ENCODE measurements at places on chromosomes 1 and 21.
A peak's percentile ranks its signal among the peaks of the same experiment; 100 is the strongest.

DNA sequence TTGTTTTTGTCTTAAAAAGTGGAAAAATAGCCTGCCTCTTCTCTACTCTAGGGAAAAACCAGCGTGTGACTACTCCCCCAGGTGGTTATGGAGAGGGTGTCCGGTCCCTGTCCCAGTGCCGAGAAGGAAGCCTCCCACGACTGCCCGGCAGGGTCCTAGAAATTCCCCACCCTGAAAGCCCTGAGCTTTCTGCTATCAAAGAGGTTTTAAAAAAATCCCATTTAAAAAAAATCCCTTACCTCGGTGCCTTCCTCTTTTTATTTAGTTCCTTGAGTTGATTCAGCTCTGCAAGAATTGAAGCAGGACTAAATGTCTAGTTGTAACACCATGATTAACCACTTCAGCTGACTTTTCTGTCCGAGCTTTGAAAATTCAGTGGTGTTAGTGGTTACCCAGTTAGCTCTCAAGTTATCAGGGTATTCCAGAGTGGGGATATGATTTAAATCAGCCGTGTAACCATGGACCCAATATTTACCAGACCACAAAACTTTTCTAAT lies 35.0 kb upstream of the TDRD10 start:
- no peak for DNase-seq

DNA sequence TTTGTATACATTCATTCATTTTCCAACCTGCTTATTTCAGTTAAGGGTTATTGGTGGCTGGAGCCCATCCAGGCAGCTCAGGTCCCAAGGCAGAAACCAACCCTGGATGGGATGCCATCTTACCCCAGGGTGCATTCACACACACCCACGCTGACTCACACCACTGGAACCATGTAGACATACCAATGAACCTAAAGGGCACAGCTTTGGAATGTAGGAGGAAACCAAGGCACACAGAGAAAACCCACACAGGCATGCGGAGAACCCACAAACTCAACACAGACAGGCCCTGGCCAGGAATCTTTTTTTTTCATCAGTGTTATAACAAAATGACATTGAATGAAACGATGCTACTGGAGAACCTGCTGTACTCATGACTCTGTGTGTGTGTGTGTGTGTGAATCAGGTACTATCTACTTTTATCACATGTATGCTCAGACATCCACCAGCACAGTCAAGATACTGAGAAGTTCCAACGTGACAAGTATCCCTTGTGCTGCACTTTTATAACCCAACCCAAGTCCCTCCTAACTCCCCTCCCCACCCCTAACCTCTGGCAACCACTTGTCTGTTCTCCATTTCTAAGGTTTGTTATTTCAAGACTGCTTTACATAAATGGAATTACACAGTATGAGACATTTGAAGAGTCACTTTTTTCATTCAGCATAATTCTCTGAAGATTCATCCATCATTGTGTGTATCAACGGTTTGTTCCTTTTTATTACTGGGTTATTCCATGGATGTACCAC lies 286.8 kb upstream of the PLD5 start:
- no peak for DNase-seq

GRCh38 chr1:244066954-244067716 lies 16.1 kb downstream of the ZBTB18 start:
- no peak for DNase-seq

DNA sequence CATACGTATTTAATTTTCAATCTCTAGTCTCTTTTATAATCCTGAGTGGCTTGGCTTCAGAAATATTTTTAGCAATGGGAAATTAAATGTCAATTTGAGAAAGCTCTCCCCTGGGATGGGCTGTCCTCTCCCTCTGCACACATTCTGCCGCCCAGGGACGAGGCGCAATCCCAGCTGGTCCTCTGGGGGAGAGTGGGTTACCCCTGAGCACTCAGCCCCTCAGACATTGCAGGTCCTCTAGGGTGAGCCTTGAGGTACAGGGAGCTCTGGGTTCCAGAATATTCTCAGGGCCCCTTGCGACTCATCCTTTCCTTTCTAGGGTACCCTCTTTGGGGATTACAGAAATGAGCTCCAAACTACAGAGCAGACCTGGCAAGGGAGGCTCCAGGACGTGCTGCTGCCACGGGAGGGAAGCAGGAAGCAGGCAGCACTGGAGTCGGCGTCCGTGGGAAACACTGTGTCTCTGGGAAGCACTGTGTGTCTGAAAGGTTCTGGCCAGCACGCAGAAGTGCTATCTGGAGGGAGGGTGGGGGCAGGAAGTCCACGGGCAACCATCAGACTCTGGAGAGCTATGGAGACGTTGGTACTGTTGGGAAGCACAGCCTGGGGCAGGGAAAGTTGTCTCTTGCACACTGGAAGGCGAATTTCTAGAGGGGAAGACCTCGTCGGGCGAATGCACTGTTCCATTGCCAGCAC lies 343.3 kb upstream of the VAMP3 start:
- DNase-seq, result no peak

DNA sequence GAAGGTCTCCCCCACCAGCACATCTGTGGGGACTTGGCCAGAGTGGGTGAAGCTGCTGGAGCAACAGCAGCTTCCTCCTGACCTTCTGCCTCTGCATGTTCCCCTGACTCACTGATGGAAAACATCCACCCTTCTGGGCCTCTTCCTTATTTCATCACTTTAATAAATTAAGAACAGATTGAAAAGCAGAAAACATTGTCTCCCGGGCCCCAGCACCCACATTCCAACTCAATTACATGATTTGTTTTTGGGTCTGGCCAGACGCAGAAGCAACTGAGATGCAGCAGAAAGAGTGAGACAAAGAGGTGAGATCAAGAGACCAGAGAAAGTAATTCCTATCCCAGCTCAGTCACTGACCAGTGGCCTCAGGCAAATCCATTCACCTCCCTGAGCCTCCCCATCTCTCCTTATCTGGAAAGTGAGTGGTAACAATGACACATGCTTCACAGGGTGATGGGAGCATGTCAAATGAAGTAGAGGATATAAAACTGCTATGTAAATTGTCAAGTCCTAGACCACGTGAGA lies 157.1 kb downstream of the ELAVL4 start:
- DNase-seq, result no peak

DNA sequence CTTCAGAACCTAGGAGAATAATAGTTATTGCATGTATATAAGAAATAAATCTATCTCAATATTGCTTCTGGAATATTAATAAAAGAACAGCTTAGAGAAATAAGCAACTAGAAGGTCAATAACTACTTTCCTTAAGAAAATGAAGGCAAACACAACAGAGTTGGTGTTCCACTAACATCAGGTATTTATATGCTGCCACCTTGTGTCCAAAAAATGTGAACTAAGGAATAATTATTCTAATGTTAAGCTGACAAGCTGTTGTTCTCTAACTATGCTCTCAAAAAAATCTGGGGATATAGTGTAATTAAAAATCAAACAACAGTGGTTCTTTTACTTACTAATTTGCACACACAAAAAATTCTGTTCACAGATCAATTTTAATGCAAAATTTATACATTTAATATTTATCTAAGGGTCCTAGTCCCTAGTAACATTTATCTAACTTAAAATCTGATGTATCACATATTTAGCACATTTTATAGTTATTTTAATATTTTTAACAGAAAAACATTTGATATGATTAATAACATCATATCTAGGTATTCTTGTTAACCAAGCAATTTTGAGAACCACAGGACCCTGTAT lies 39.6 kb downstream of the UCHL5 start:
- DNase-seq, result no peak

DNA sequence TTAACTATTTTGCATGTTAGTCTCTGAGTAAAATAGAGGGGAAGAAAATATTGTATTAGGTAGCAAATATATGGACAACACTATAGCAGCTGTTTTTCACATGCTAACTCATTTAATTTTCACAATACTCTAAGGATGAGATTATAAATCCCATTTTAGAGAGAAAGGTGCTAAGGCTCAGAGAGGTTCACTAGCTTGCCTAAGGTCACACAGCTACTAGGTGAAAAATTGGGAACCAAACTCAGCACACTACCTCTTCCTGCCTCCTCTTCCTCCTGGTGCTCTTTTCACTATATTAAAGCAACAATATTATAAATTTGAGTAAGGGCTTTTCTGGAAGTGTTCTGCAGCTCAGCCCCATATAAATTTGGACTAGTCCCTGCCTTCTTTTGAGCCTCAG lies 2.3 kb downstream of the RXRG start:
- DNase-seq, result no peak

GRCh38 chr1:212267460-212267859 lies 17.8 kb upstream of the PPP2R5A start:
- DNase-seq, result no peak

- no peak for DNase-seq
Observed at GRCh38 chr1:196896355-196896754, 8.5 kb downstream of the CFHR4 start.

GRCh38 chr21:33332143-33332542 lies 7.4 kb downstream of the IFNAR1 start:
- no peak for DNase-seq

GRCh38 chr1:3453891-3454810 lies at the start of gene ARHGEF16:
ARHGEF16 (plus strand) TSS chr1:3454665; CDS start chr1:3463085, 8,420 bp downstream.
- no peak for DNase-seq

GRCh38 chr1:236836157-236836556 lies 41.1 kb downstream of the MTR start:
- no peak for DNase-seq

DNA sequence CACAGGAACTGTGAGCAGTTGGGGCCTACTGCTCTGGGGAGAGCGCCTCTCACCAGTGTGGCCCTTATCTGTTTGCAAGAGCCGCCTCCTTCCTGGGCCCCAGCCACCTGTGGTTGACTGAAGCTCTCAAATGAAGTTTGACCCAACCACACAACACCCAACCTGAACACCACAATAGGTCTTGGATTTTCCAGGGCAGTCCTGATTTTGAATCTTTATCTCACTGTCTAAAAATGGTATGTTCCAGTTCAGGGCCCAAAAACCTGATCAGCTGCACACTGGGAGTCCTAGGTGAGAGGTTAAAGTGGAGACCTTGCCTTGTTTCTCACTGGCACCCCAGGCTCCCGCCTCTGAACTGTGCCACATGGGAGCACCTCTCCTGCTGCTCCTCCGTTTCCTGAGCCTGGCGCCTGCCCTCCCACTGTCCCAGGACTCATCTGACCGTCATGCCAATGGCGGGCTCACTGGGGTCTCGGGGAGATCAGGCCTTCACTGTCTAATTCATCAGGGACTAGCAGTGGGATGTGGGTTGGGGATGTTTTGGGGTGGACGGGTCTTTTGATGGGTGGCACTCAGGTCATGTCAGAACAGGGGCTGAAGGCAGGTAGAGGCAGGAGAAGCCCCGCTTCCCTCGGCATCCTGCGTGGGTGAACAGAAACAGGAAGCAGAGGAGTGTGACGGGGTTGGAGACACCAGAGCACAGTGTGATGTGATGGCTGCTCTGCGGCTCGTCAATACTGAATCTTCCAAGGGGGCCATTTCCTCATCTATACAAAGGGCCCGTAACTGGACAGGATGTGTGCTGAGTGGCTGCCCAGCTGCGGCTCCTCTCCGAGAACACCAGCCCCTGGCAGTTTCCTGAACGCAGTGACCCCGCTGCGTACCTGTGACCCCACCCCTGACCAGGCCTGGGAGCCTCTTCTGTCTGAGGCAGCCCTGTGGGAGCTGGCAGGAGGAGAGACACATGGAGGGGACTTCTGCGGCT lies 59.6 kb upstream of the ITPKB start:
- peak; percentile 23 for DNase-seq

GRCh38 chr1:162922201-162922600 lies 61.2 kb upstream of the CCDC190 start:
- DNase-seq, result no peak

GRCh38 chr1:230572121-230573105 lies 69.9 kb upstream of the COG2 start:
- DNase-seq, result no peak

- DNase-seq, result peak; percentile 59
Observed at GRCh38 chr1:211133836-211134669, at the start of gene KCNH1. KCNH1 (minus strand) TSS chr1:211134148; CDS start chr1:211133945, 203 bp downstream.

- DNase-seq, result no peak
Observed at GRCh38 chr1:93207211-93207610, 26.7 kb downstream of the CCDC18 start.

GRCh38 chr1:228307218-228308023 lies 99.2 kb downstream of the TRIM11 start:
- DNase-seq, result no peak

DNA sequence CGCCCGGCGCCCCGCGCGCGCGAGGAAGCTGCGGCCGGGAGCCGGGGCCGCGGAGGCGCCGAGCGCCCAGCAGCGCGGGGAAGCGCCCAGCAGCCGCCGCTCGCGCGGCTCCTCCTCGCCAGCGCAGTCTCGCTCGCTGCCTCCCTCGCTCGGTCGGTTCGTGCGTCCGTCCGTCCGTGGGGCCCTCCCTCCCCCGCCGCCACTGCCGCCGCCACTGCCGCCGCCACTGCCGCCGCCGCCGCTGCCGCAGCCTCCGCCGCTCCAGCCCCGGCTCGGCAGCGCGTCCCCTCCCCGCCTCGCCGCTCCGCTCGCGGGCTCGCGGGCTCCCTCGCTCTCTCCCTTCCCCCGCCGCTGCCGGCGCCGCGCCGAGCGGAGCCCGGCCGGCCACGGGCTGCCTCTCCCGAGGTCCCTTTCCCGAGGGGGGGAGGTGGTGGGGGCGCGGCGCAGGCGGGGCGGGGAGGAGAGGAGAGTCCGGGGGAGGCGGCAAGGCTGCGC lies at the start of gene KCND3:
KCND3 (minus strand) TSS at position 138 of the 495 bp plus-strand sequence.
- no peak for DNase-seq

GRCh38 chr1:162565460-162565859 lies 3.9 kb downstream of the UAP1 start:
- DNase-seq, result no peak

DNA sequence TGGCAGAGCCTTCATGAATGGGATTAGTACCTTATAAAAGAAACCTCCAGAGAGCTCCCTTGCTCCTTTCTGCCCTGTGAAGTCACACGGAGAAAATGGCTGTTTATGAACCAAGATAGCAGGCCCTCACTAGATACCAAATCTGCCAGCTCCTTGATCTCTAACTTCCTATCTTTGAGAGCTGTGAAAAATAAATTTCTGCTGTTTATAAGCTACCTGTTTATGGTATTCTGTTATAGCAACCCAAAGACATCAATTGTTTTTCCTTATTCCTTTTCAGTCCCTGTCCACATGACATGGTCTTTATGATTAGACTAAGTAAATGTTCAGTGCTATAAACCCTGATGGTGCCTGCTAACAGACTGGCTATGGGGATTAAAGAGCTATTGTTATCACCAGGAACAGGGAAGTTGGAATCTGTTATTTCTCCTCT lies 9.7 kb upstream of the STIL start:
- no peak for DNase-seq

- DNase-seq, result no peak
Observed at GRCh38 chr1:24643363-24644099, 429 bp downstream of the SRRM1 start.

GRCh38 chr1:229116114-229116513 lies 154.8 kb upstream of the RAB4A start:
- no peak for DNase-seq

DNA sequence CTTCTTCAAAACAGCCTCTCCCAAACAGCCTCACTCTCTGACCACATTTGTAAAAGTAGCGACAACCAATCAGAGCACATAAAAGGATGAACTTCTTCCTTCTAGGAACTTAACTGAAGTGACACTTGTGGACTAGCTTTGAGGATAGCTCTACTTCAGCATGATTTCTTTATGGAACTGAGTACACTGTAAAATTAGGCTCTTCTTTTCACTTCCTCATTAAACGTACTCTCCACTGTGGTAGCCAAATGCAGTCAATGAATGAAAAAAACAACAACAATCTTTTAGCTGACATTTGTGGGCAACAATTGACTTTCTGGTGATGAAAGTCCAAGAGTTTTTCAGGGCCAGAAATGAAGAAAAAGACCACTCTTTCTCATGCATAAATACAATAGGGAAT lies 9.6 kb downstream of the LRRC53 start:
- no peak for DNase-seq

GRCh38 chr21:43812139-43812821 lies 22.9 kb downstream of the RRP1 start:
- no peak for DNase-seq

- no peak for DNase-seq
Observed at GRCh38 chr1:205235951-205236350, 8.2 kb downstream of the TMCC2 start.

Measured in stimulated activated CD8-positive, alpha-beta memory T cell treated with anti-CD3 and anti-CD28 coated beads, Interleukin-2, amount 100 ng/mL, for 1 hour (primary cell).